ENCODE measurements at places on chromosomes 6 and 20.

GRCh38 chr20:60085551-60086132 is 127.4 kb downstream of the CDH26 start:
- DNase-seq, result no peak

- DNase-seq, result no peak
Measured at GRCh38 chr20:59650418-59650817, 46.1 kb downstream of the PHACTR3 start.

- peak; percentile 89 for DNase-seq
Measured at GRCh38 chr6:158644231-158645063, at the start of gene DYNLT1. DYNLT1 (minus strand) TSS chr6:158644743; CDS start chr6:158644708, 35 bp downstream.

DNA sequence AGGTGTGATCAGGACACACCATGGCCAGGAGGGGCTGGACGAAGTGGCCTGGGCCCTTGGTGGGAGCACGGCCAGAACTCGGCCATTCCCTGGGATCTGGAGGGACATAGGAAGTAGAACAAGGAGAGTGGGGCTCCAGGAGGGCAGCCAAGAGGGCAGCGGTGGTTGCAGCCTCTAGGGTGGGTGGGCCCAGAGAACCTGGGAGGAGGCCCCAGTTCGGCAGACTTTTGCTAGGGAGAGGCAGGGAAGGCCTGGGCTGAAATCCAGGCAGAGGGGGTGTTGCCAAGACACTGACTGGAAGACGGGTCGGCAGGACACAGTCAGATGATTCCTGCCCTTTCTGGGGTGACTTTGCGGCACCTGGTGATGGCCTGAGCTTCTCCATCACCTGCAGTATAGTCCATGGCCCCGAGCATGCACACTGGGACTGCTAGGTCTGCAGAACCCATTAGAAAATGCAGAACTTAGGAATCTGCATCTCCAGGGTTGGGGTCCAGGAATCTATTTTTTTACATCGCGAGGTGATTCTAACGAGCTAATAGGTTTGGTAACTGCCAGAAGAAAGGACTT is 224.8 kb downstream of the SYNDIG1 start:
- no peak for DNase-seq

- DNase-seq, result no peak
Measured at GRCh38 chr6:153424719-153425400, 293.8 kb upstream of the RGS17 start.

GRCh38 chr6:45421709-45422502 is 44.2 kb upstream of the SUPT3H start:
- DNase-seq, result peak; percentile 76

DNA sequence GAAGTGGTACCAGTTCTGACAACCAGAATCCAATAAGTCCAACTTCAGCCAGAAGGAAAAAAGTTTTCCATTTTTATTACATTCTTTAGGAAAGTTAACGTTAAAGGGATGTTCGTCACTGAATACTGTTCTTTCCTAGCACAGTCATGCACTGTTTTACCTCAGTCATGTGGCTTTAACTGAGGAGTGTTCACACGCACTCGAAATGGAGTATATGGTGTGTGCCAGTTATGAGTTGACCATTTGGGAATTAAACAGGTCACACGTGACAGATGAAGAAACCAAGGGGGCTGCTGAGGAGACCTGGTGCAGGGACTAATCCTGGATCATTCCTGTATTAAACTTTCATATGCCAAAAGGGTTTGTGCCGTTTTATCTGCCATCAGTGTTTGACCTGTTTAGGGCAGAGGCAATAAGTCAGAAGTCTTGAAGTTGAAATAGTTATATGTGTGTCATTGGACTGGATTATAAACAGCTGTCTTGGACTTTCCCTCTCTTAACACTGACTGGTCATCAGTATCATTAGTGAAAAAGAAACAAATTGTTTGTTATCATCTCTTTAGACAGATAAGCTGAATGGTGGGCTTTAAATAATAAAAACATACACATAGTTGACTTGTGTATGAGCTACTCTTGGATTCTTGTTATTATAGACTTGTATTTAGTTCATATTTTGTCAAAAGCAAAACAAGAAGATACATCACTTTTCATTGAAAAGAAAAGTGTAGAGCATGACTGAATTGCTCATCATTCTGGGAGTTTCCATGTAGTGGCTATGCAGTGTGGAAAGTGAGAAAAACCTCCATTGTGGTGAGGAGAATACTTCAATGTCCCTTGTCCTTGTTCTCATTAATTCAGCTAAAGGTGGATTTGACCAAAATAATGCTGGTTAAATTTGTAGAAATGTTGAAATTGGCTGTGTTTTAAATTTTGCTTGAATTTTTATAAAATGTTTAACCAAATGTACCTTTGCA is 123.5 kb upstream of the SAMD5 start:
- no peak for DNase-seq

GRCh38 chr6:150575836-150576235 is 23.8 kb upstream of the PLEKHG1 start:
- DNase-seq, result no peak

- no peak for DNase-seq
Measured at GRCh38 chr6:170289180-170289931, 1.5 kb downstream of the DLL1 start.

- no peak for DNase-seq
Measured at GRCh38 chr6:6766230-6766905, 177.8 kb downstream of the LY86 start.

GRCh38 chr6:53109612-53110011 is 39.0 kb downstream of the GCM1 start:
- no peak for DNase-seq

DNA sequence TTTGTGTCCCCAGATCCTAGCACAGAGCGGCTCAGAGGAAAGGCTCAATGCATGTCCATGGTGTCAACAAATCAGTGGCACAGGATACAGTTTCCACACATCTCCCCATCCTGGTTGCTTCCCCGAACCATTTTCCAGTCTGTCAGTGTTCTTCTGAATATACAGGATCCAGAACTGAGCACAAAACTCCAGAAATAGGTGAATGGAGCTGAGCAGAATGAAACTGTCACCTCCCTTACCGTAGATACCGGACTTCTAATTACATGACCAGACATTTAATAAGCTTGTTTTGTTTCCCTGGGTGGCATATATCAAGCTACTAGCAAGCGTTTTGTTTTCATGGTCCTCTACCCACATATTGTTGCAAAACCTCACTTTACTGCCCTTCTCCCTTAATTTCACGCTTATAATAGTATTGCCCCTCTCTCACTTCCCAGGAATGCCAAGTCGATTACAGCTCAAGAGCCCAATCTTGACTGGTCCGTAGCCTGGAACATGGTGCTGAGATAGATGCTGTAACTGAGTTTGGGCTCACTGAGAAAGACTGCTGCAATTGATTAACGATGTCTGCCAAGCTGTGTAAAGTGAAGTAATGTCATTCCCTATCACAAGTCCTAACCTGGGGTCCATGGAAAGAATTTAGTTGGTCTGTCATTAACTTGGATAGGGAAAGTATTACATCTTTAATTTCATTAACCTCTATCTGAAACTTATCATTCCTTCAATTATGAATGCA is 12.0 kb upstream of the SCRT2 start:
- no peak for DNase-seq

DNA sequence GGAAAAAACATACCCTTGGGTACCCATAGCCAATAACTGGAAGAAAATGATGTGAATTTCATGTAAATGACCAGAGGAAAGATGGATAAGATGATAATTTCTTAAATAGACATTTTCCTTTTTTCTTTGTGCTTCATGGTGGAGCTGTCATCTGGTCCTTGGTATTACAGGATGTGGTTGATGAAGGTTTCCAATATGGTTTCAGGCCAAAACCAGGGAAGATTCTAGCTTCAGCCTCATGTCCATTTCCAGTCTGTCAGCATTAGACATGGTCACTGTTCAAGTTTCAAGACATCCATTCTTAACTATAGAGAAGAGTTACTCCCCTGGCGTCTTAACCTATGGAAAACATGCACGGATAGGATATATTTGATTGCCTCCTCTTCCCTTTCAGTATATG is 63.6 kb downstream of the SSR1 start:
- DNase-seq, result peak; percentile 71

DNA sequence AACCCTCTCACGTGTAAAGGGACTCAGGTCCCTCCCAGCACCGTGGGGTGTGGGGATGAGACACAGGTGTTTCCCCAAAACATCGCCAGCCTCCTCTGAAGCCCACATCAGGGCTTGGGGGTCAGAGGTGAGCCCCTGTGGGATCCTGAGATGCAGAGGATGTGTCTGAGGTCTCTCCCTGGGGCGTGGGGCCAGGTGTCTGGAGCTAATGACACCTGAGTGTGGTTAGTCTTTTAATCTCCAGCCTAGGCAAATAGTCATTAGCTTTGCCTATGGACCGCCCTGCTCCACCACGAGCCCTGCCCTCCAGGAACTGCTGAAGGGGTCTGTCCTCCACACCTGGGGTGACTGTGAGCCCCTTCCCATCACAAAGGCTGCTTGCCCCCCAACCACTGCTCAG is 1.7 kb downstream of the SRMS start:
- no peak for DNase-seq

DNA sequence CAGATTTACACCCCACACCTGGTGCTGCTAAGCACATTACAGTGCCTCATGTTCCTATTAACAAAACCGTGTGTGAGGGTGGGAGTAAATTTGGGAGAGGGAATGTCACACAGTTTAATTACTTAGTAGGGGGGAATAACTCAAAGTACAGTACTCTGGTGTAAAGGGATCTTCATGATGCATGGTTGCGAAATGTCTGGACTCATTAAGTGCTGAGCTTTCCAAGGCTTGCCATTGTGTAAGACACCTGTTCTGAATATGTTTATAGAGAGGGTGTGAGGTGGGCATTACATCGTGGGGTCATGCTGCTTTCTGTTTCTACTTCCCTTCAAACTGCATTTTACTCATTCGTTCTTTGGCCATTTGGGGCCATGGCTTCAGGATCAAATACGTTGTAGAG is 181.2 kb downstream of the ADGRG6 start:
- peak; percentile 9 for DNase-seq

DNA sequence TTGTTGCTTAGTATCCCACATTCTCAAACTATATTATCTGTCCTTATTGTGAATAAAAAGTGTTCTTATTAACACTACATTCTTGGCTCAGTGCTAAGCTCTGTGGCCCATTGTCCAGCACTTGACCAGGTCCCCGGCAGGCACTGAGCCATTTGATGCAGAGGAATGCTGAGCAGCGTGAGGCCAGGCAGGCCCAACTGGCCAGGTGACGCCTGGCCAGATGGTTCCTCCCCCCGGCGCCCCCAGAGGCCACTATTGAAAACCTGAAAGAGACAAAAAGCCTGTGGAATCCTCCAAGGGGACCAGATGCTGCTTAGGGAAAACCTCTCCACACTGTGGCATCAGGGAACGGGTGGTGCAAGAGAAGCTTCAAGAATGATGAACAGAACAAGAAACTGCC is 597.5 kb upstream of the JAG1 start:
- DNase-seq, result no peak

GRCh38 chr20:53165452-53165851 is 193.3 kb downstream of the TSHZ2 start:
- no peak for DNase-seq

DNA sequence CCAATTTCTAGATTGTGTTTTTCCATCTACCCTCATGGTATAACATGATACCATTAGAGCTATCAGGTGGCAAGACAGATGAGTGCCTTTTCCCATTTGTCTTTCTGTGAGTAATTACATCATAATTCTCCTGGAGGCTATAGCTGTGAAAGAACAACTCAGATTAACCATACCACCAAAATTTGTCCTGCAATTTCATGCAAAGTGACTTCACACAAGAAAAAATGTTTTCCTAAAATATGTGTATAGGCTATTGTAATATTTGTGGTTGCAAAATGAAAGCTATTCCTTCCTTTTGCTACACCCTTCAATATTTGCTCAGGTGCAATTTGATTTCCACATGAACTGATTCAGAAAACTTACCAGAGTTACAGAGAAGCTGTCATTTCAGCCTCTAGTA is 547.7 kb upstream of the ID4 start:
- DNase-seq, result no peak

- DNase-seq, result no peak
Measured at GRCh38 chr6:11080296-11080695, 13.3 kb upstream of the SMIM13 start.

DNA sequence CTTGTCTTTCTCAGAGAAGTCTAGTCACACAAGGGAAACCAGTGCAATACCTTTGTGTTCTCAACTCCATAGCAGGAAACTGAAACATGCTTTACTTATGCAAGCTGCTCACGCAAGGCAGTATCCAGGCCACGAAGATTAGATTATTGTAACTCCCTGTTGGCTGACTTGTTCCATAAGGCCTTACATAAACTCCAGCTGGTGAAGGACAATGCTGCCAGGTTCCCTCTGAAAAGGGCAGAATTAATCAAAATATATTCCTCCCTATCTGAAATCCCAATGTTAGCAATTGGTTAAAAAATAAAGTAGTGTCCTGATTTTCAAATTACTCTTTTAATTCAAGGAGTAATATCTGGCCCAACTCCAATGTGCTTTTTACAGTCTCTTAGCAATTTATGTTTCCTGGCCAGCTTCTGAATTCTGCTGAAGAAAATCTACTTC is 966.6 kb downstream of the HACE1 start:
- no peak for DNase-seq

GRCh38 chr6:11766589-11767450 is 11.8 kb downstream of the ADTRP start:
- DNase-seq, result peak; percentile 98

GRCh38 chr6:53201270-53201669 is 52.6 kb upstream of the GCM1 start:
- no peak for DNase-seq

GRCh38 chr6:34514593-34515472 is 41.3 kb downstream of the SPDEF start:
- peak; percentile 28 for DNase-seq

DNA sequence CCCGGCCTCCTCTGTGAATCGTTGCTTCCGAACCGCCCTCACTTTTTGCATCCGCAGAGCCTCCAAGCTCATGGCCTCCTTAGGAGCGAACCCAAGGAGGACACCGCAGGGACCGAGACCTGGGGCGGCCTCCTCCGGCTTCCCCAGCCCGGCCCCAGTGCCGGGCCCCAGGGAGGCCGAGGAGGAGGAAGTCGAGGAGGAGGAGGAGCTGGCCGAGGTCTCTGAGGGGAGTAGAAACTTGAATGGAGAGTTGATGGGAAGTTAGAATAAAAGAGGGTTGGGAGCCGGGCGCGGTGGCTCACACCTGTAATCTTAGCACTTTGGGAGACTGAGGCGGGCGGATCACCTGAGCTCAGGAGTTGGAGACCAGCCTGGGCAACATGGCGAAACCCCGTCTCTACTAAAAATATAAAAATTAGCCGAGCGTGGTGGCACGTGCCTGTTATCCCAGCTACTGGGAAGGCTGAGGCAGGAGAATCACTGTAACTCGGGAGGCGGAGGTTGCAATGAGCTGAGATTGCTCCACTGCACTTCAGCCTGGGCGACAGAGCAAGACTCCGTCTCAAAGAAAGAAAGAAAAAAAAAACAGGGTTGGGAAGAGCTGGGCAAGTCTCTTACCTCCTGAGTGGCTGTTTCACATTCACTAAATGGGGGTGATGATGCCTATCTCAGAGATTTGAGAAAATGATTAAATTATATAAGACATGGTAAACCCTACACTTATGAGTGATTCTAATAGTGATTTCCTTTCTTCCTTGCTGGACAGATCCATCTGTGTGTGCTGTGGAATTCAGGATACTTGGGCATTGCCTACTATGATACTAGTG is 805 bp downstream of the MSH5 start:
- DNase-seq, result no peak
